Gastroesophageal sphincter (tissue), 4 donors: ENCODE measurements at places on chromosomes 2 and 18.

- ATAC-seq: no peak
Observed at GRCh38 chr2:226693521-226693920, 106.1 kb downstream of the IRS1 start.

DNA sequence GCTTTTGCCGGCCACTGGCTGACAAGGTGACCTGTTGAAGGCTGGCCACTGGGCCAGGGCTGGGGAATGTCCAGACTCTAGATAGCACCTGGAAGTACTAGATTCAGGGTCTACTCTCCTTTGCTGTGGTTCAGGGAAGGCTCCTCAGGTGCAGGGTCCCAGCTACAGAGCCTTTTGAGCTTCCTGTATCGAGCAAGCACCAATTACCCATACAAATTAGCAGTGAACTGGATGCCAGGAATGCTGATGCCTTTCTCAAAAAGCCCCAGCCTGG, 213.4 kb downstream of the CYP26B1 start:
- no peak for ATAC-seq

GRCh38 chr2:47339745-47340541, 63.0 kb upstream of the MSH2 start:
- ATAC-seq: no peak

GRCh38 chr2:111050701-111051376, 69.9 kb upstream of the BCL2L11 start:
- ATAC-seq: no peak

- ATAC-seq: no peak
Observed at GRCh38 chr18:62898359-62898758, 183.0 kb downstream of the PHLPP1 start.

DNA sequence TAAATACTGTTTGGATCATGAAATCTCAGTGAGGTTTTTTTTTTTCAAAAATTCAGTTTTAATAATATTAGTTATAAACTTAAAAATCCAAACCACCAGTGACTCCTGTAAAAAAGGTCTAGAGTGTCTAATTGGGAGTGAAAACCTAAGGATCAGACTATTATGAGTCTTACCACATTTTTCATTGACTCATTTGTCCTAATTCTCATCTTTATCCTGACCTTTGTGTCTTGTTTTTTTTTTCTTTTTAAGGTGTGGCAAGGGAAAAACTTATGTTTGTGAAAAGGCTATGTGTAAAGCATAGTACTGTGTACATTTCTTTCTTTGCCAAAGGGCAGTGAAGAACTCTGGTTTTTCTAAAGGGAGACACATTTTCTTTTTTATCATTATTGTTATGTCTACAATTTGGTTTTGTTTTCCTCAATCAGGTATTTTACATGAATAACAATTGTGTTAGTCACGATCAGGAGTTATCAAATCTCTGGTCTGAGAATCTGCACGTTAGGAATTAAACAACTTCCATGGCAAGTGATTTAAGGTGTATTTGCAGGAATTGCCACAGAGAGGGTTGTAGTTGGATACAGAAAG, 52.6 kb downstream of the RHBDD1 start:
- no peak for ATAC-seq

DNA sequence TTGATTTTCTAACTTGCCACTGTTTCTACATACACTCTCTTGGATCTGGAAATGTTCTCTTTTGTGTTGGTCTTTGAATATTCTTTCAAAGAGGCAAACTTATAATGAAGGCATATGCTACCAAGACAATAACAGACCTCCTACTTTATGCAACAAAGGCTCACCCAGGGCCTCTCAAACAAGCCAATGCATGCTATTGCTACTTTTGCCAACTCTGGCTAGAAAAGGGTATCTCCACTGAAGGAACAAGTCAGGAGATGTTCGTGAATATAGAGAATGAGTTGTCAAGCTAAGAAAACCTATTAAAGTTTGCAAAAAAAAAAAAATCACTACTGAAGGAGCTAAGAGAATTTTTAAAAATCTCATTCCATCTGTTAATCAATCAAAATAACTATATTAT, 15.9 kb upstream of the DSG2 start:
- no peak for ATAC-seq

- no peak for ATAC-seq
Observed at GRCh38 chr2:60780721-60781120, 24.7 kb downstream of the PAPOLG start.

- ATAC-seq: no peak
Observed at GRCh38 chr2:169623235-169623634, 39.1 kb downstream of the PPIG start.

GRCh38 chr2:58701688-58702301, 460.7 kb upstream of the FANCL start:
- no peak for ATAC-seq

DNA sequence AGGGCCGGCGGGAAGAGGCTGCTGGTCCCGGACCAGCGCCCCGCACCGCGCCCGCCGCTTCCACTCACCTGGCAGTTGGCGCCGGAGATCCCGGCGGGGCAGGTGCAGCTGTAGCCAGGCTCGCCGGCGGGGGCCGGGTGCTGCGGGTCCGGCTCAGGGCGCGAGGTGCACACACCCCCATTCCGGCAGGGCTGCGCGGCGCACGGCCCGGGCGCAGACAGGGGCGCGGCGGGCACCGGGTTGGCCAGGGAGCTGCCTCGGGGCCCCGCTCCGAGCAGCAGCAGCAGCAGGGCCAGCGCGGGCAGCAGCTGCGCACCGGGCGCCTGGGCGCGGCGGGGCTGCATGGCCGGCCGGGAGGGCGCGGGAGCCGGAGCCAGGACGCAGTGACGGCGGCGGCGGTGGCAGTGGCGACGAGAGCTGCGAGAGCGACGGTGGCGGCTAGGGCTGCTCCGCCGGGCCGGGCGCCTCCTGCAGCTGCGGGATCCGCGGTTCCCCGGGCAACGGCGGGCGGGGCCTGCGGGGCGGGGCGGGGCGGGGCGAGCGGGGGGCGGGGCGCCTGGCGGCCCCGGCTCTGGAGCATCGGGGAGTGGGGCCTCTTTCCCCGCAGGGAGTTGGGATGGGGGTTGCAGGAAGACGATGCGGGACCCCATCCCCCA, at the start of gene DNER:
Gene DNER, minus strand, starts transcription at position 476 of the 656 bp plus-strand sequence. Its CDS starts 132 bp downstream, at position 344.
- ATAC-seq: peak; percentile 10

DNA sequence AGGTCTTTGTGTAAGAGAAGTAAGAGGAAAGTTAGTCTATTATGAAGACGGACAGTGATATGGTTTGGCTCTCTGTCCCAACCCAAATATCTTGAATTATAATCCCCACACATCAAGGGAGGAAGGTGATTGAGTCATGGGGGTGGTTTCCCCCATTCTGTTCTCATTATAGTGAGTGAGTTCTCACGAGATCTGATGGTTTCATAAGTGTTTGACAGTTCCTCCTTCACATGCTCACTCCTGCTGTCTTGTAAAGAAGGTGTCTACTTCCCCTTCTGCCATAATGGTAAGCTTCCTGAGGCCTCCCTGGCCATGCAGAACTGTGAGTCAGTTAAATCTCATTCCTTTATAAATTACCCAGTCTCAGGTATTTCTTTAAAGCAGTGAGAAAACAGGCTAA, 67.6 kb downstream of the NEURL3 start:
- no peak for ATAC-seq

DNA sequence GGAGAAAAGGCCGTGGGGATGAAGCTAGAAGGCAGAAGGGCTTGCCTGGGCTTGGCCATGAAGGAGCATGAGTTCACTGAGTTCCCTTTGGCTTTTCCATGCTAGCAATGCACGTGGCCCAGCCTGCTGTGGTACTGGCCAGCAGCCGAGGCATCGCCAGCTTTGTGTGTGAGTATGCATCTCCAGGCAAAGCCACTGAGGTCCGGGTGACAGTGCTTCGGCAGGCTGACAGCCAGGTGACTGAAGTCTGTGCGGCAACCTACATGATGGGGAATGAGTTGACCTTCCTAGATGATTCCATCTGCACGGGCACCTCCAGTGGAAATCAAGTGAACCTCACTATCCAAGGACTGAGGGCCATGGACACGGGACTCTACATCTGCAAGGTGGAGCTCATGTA, 2.9 kb downstream of the CTLA4 start:
- ATAC-seq: no peak

DNA sequence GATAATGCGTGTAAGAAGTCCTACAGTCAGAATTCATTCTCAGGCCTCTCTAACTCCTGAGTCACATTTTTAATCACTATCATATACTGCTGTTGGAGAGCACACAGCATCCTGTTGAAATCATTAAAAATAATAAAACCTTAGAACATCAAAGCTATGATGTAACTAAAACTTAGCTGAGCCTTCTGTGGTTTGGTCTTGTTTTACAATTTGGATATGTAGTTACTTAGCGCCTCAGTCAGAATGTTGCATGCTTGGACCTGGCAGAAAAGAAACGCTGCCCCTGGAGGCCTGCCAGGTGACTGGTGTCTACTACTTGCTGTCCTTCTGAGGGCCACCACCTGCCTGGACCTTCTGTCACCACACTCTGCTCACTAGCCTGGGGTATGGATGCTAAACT, 261.1 kb upstream of the RASGRP3 start:
- ATAC-seq: no peak

GRCh38 chr18:76410033-76410432, 85.0 kb downstream of the ZNF516 start:
- no peak for ATAC-seq

- ATAC-seq: no peak
Observed at GRCh38 chr18:36821681-36822080, 7.1 kb downstream of the TPGS2 start.

GRCh38 chr2:148978026-148978685, 60.3 kb upstream of the LYPD6B start:
- ATAC-seq: peak; percentile 17

DNA sequence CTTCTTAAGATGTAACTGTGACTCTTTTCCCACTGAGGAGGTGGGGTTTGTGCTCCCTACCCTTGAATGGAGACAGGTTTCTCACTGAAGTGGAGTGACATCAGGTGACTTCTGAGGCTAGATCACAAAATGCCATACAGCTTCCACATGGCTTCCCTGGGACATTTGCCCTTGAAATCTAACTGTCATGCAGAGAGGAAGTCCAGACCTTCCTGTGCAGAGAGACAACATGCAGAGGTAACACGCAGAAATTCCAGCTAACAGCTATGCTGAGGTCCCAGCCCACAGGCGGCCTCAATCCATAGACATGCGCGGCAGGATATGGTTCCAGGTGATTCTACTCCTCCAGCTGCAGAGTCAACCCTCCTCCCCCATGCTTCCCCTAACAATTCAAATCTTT, 119.0 kb downstream of the TRIB2 start:
- ATAC-seq: no peak

DNA sequence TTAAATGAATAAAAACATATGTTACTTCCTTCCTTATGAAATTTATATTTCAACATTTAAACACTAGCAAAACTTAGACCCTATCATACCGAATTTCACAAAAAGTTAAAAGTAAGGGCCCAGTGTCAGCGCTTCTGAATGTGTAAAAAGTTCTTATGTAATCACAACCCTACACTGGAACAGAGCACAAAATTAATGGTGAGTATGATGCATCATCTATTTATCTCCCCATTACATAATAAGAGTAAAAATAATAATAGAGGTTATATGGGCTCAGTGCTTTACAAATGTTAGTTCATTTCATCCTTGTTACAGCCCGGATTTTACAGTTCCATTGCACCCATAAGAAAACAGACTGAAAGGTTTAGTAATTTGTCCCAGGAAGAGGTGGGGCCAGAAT, 144.9 kb upstream of the POU3F3 start:
- ATAC-seq: no peak

DNA sequence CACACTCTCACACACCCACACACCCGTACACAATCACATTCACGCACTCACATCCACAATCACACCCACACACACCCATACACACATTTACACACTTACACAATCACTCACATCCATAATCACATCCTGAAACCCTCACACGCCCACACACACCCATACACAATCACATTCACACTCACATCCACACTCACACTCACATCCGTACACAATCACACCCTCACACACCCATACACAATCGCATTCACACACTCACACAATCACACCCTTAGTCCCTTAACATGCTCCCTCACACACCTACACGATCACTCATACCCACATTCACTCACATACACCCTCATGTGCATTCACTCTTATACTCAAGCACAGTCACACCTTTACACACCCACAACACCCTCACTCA, 105.8 kb downstream of the ITGB1BP1 start:
- ATAC-seq: no peak

GRCh38 chr2:74571058-74571457, 16.5 kb downstream of the DOK1 start:
- ATAC-seq: no peak

GRCh38 chr2:171551836-171552235, 29.6 kb downstream of the CYBRD1 start:
- no peak for ATAC-seq

- ATAC-seq: no peak
Observed at GRCh38 chr18:76615065-76615733, 120.2 kb upstream of the ZNF516 start.

DNA sequence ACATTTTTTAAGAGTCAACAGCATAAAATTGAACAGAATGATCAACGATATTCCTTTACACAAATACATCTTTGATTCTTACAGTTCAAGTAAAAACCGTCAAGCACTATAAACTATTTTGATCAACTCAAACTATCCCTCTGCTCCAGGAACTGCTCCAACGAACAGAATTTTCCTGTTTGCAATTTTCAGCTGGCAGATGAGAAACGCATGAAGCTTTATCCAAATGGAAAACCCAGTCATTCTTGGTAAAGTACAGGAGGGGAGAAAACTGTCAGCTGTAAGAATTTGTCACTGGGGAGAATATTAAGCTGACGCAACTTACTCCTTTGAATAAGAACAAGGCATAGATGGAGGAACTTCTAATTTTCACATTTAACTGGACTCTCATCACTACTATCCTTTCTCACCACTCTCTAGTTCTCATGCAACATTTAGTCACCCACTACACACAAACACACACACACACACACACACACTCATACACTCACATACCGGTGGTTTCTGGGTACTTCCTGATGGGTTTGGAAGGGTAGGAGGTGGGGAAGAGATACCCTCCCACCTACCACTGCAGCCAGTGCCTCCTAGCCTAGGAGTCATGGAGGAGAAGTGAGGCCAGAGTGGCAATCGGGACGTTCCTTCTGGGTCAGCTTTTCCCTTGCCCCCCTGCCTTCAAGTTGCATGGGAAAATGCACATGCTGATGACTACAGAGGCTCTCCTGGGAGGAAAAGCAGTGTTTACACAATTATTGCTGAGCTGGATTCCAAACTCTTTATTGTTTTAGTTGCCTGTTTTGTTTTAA, 54.0 kb upstream of the SPATS2L start:
- peak; percentile 41 for ATAC-seq

DNA sequence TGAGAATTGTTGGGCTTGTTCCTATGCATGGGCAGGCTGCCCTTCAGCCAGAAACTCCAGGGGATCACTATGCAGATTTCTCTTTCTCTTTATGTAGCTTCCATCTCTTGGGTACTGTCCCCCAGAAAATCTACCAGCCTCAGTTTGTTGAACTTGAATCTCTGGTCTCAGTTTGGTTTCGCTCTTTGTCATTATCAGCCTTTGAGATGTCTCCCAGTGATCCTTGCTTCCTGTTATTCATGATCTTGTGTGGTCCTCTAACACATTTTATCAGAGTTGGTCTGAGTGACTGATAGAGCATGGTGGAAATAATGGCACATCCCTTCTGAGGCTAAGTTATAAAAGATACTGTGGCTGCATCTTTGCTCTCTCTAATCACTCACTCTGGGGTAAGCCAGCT, 7.8 kb downstream of the TMEM87B start:
- ATAC-seq: no peak

- no peak for ATAC-seq
Observed at GRCh38 chr18:58748899-58749595, 77.8 kb downstream of the MALT1 start.
